Smooth muscle cell of the brain vasculature (primary cell): ENCODE measurements at places on chromosomes 3 and 15.

DNA sequence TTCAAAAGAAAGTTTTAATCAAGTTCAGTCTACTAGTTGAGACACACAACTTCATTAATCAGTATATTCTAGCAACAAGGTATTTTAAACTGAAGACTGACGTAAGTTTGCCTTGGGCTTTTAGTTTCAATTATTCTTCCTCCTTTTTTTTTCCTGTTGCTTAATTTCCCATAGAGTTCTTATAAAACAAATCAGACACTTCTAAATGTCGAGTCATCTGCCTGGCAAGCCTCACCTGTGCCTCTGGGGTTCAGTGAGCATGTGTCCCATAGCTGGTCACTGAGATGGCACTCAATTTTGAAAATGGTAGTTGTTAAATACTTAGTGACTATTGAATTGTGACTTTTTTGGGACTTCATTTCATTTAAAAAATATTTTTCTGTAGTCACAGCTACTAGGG lies 27.4 kb downstream of the NKIRAS1 start:
- no peak for DNase-seq

DNA sequence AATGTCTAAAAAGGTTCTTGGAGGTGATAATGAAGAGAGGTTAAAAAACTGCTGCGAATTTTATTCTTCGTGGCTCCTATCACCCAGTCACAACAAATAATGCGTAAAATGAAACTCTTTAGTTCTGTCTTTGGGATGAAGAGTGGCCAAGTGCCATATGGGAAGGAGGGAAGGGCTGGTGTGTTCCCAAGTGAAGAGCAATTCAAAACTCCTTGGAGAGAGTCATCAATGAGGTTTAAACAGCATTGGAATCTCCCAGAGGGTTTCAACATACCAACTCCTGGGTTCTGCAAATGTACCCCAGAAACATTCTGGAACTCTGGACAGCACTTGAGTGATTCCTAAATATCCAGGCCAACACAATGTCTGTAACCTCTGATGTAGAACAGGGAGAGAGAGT lies 45.3 kb downstream of the SLCO3A1 start:
- DNase-seq, result no peak

DNA sequence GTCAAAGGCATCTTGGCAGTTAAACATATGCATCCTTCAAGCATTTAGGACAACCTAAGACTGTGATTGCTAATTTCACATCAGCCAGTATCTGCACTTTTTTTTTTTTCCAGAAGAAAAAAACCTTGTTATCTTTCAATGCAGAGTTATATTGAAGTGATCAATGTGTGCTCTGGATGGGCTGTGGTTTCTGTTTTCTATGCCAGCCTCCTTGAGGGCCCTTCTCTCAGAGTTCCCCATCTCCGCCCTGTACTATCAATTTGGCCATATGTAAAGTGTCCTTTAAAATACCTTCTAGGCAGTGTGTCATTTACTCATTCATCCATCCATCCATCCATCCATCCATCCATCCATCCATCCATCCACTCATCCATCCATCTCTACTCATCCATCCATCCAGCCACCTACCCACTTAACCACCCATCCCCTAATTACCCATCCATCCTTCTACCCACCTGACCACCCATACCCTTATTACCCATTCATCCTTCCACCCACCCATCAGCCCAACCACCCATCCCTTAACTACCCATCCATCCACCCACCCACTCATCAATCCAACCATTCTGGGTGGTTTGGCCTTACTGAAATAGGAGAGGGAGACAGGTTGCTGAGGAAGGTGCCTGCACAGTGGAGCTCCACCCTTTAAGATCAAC lies 322.1 kb downstream of the CHST2 start:
- no peak for DNase-seq

GRCh38 chr3:161153480-161153879 lies 48.3 kb upstream of the B3GALNT1 start:
- DNase-seq, result no peak

- DNase-seq, result no peak
Measured at GRCh38 chr3:105158286-105158685, 208.4 kb upstream of the ALCAM start.

GRCh38 chr3:12194669-12195161 lies 36.0 kb upstream of the TIMP4 start:
- DNase-seq, result no peak

DNA sequence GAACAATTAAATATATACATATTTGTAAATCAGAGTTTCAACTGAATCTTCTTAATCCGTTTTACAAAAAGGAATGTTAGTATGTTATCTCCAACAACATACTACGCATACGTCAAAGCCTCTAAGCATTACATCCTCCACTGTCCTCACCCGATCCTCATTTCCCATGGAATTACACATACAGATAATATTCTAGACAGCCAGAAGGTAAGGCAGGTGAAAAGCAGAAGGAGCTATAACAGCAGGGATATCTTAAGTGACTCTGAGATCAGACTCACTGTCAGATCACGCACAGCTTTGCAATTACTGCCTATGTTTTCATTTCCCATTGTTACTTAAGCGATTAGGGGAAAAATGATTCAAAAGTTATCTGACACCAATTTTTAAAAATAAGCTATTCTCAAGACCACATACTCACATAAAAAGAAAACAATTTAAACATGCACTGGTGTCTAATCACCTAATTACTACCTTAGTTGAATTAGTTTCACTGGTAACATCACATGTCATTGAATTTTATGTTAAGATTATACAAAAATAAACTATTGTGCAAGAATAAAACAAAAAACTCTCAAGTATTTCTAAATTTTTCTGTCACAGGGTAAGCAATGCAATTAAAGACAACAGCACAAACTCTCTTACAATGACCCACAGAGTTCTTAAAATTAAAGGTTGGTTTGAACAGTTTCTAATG lies 92.8 kb downstream of the TBL1XR1 start:
- no peak for DNase-seq

DNA sequence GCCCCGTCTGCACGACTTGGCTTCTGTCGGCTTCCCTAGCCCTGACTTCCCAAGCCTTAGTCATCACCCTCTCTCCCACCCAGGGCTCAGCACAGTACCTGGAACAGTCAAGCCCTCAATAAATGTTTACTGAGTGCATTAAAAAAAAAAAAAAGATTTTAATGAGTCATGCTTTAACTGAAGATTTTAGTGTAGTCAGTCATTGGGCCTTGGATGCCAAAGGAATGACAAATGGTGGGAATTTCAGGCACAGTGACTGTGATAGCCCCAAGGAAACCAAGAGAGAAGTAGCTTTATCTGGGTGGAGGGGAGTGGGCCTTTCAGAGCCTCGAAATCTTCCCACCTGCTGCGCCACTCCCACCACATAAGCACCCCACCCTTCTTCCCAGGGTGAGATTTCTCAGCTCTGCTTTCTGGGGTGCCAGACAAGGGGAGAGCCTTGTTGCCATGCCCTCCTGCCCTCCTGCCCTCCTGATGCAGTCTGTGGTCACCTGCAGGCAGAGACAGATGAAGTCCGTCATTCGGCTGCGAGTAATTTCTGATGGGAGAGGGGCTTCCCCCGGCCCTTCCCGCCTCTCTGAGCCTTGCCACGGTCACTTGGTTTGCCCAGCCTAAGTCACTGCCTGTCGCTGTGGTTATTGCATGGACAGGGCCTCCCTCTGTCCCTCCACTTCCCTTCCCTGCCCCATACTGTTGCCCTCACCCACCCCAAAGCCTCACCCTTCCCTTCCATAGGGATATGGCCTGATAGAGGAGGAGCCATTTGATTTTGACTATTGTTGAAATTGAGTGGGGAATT lies 41.8 kb downstream of the SMAD3 start:
- DNase-seq, result peak; percentile 80

- no peak for DNase-seq
Measured at GRCh38 chr3:195101927-195102608, 168.9 kb downstream of the XXYLT1 start.

DNA sequence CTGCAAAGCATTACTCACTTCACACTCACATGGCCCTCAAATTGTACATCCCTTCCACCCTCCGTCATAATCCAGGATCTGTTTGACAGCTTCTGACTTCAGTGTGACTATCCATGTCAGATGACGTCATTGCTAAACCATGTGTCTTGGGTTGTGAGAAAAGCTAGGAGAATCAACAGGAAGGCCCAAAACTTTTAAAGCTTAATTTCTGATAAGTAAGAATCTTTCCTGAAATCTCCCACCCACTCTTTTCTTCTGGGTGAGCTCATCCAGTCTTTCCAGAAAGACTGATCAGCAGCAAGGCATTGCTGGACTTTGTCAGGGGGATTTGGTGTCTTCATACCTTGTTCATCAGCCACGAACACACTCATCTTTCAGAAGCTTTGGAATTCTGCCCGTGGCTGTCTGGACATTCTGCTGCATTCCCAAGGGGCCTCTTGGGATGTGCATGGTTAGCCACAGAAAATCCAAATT lies 11.5 kb upstream of the LMCD1 start:
- no peak for DNase-seq

DNA sequence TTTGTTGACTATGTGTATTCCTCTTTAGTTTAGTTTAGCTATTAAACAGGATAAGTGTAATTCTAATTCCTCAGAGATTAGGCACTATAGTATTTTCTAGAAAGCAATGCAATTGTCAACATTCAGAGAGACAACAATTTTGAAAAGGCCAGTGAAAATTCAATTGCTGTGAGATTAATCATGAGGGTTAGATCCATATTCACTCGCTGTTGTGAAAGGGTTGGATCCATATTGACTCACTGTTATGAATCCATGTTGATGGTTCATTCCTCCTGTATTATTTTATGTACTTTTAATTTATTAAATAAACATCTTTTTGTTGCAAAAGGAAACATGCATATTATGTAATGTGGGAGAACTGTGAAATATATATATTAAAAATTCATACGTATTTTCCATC lies 641 bp downstream of the TRAT1 start:
- no peak for DNase-seq

GRCh38 chr3:78483090-78483489 lies 1284.7 kb downstream of the ROBO1 start:
- no peak for DNase-seq

DNA sequence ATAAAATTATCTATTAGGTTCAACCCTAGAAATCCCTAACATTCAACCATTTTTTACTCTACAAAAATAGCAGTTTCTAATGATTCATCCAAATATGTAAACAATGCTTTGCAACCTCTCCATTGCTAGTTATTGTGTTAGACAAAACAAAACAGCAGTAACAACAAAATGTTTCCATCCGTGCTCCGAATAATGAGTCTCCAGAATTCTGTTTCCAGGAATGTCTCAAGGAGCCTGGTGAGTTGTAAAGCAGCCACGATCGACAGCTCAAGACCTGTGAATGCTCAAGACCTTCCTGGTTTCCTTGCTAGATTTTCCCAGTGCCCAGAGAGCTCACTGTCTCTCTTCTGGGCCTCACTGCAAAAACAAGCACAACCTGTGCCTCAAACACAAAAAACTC lies 49.9 kb downstream of the CHRD start:
- no peak for DNase-seq

DNA sequence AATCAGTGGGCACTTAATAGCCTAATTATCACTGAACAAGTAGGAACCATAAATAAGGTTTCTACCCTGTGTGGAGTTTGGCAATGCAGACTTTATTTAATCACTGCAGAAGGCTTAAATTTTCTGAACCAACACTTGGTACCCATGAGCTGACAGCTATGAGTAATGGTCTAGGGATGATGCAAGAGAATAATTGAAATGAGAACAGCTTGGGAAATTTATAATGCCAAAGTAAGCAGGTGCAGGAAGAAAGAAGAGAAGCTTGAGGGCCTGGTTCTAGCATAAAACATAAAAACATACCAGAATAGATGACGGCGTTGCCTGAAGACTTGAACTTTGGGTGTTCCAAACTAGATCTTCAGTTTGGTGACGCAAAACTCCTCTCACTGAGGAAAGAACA lies 67.0 kb downstream of the IMPG2 start:
- DNase-seq, result no peak

GRCh38 chr3:118501152-118501551 lies 533.5 kb downstream of the IGSF11 start:
- DNase-seq, result no peak
